Stimulated activated CD4-positive, alpha-beta T cell treated with anti-CD3 and anti-CD28 coated beads, Interleukin-1b, Interleukin-23, amount 100 ng/mL, for 1 hour (primary cell): ENCODE measurements at places on chromosomes 2 and 18.

DNA sequence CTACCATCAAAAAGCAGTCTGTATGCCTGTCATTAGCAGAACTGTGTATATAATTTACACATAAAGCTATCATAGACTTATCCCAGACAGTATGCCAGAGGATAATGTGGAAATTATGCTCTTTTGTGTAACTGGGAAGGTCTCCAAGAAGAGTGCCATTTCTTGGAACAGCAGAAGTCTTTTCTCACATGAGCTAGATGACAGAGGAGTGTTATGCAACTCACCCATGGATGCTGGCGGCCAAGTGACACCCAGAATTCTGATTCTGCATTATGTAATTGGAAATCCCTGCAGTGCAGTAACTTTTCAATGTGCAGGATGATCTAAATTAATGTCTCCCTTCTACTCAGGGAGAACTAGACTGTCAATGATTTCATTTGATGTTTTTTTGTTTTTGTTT, 160.0 kb downstream of the UBE2E3 start:
- no peak for DNase-seq

- DNase-seq, result no peak
Measured at GRCh38 chr18:45852631-45853030, 27.2 kb downstream of the SIGLEC15 start.

- DNase-seq, result no peak
Measured at GRCh38 chr2:143068509-143068908, 60.7 kb upstream of the ARHGAP15 start.

GRCh38 chr2:133377021-133377481, 191.2 kb downstream of the NCKAP5 start:
- DNase-seq, result no peak
